ENCODE measurements at places on chromosomes 3 and 15.

- DNase-seq: no peak
Measured at GRCh38 chr3:64398476-64398875, 173.2 kb upstream of the PRICKLE2 start.

- no peak for DNase-seq
Measured at GRCh38 chr15:69863446-69863845, 234.3 kb downstream of the TLE3 start.

DNA sequence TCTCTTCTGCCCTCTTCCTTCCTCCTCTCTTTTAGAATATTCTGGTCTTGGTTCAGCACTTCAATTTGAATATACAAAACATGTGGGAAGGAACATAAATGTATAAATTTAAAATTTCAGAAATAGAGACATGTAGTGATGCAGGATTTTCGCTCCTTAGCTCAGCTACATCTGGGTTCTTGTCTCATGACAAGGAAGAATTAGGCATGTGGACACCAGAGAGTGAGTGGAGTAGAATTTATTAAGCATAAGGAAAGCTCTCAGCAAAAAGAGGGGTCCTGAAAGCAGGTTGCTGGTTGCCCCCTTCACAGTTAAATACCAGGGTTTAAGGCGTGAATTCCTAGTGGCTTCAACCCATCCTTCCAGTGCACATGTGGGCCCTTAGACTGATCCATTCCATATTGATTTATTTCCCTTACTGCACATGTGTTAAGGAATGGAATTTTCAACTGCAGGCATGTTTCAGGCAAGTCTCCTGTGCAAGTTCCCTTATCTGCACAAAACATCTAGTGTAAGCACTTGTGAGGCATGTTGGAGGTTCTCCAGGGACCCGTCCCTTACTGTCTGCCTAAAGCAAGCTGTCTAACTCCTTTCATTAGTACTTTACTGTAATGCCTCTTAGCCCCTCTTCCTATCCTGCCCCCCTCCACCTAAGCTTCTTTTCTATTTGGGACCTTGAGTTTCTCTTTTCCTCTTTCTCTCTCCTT, 133.2 kb upstream of the STRIT1 start:
- no peak for DNase-seq

GRCh38 chr3:155327430-155327829, 33.9 kb upstream of the STRIT1 start:
- DNase-seq: no peak

DNA sequence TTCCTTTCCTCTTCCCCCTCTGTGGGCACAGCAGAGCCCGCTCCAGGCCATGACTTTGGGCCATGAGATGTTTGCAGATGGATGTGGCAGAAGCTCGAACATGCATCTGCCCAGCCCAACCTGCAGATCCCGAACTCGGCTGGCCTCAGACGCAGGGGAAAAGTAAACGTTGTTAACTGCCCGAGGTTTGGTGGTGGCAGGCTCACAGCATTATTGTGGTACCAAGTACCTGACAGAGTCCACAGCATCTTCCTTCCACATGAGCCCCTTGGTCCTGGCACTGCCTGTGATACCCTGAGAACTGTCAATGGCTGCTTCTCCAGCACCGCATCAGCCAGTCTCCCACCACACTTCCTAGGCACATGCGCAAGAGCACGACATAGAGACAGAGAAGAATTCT, 424.3 kb downstream of the OCA2 start:
- DNase-seq: no peak

Data from neuronal stem cell (in vitro differentiated cells).